NCI-H460 (cell line): ENCODE measurements at places on chromosomes 7 and 10.
A peak's percentile ranks its signal among the peaks of the same experiment; 100 is the strongest.

DNA sequence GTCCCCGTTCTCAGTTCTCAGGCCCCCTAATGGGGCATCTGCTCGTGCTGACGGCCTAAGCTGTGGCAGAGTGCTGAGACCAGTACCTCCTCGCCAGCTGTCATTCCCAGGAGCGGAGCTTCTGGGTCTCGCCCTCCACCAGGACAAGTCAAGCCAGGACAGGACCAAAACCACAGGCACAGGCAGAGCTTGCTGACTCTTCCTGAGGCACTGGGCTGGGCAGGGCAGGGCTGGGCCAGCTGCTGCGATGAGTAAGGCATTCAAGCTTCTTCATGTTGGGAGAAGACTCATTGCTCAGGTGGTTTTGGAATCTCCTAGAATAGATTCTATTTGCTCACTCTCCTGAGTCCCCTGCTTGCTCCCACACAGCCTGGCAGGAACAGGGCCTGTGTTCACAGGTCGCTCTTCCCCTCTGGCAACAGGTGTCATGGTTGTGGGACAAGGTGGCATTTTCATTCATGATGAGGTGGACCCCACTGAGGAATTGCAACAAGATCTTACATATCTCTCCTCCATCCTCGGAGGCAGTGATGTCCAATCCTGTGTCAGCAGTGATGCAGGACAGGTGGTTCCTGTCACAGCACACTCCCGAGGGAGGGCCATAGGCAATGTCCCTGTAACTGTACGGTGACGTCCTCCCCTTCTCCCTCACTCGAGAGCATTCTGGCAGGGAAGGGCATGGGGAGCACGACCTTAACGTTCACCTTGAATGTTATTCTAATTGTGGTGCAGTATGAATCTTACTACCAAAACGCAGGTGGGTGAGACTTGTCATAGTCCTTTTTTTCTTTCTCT lies 17.0 kb upstream of the SH3PXD2A start:
- no peak for DNase-seq

GRCh38 chr7:24858108-24858977 lies 101.1 kb upstream of the GSDME start:
- no peak for DNase-seq

- no peak for DNase-seq
Observed at GRCh38 chr10:37774351-37774750, 83.1 kb downstream of the ZNF248 start.

- DNase-seq, result no peak
Observed at GRCh38 chr10:30742471-30742870, 112.9 kb upstream of the LYZL2 start.

DNA sequence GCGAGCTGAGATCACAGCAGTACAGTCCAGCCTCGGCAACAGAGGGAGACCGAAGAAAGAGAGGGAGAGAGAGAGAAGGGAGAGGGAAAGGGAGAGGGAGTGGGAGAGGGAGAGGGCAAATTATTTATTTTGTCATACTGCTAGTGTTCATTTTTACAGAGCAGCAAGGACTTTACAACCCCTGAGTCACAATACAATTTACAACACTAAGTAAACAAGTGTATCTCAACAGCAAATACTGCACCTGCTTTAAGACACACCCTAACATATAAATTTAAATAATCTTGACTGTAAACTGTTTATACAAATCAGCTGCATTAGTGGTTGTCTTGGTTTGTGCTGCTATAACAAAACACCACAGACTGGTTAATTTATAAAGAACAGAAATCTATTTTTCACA lies 27.2 kb downstream of the HTR5A start:
- DNase-seq, result no peak

DNA sequence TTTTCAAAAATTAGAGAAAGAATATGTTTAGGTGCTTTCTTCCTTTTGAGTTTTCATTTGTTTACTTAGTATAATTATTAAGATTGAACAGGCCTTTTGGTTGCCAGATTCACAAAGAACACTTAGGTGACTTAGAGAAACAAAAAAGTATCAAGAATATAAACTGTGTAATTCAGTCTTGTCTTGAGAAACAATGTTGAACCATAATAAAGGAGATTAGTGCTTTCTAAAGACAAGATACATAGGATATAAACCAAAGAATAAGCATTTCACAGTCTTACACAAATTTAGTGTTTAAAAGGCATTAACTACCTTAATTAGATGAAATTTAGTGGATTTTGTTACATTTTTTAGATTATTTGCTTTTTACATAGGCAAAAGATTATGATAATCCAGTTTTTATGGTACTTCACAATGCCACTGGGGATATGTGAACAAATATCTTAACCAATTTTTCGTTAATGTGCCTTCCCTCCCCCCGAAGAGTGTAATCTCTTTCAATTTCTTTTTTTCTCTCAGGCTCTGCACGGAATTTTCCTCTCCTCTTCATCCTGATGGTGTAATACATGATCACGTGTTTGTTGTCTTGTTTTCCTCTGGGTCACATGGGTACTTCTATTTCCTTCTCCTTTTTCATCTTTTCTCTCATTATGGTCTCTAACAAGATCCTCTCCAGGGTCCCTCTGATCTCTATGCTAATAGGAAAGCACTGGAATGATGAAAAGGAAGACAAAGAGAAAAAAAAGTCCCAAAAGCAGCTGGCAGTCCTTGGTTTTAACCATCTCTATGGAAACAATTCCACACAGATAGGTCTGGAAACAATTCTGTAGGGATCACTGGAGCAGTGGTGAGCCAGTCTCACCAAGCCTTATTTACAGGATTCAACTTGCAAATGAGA lies 3.7 kb upstream of the HNRNPH3 start:
- peak; percentile 55 for DNase-seq

GRCh38 chr7:150568714-150569113 lies 1.5 kb downstream of the GIMAP4 start:
- DNase-seq, result no peak

- DNase-seq, result no peak
Observed at GRCh38 chr7:7416031-7416858, 119.4 kb downstream of the COL28A1 start.

GRCh38 chr7:37193087-37193774 lies 255.4 kb downstream of the ELMO1 start:
- DNase-seq, result no peak

DNA sequence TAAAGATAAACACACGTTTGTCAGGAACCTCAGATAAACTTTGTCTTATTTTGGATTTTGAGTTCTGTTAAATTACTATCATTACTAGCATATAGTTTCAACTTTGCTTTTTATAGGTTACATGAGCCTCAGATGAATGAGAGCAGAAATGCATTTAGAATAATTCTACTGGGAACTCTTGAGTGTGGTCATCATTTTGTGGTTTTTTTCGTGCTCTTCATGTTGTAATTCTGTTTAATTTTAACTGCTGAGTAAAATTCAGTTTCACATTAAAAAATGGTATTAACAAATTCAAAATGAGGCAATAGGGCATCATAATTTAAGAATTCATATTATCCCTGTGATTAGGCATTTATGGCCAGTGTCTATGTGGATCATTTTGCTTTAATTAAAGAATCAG lies 72.9 kb downstream of the GNAI1 start:
- DNase-seq, result no peak

DNA sequence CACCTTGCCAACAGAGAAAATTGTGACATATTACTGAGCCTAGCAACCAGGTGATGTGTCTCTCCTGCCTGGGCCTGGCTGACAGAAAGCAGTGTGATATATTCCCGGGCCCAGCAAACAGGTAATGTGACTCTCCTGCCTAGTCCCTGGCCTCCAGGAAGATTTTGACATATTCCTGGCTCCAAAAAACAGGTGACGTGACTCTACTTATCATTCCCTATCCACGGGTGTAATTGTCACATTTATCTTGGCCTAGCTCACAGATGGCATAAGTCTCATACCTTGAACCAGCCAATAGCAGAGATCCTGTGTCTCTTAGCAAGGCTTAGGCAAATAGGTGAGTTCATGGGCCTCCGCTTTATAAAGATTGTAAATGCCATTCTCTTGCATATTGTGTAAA lies 49.6 kb upstream of the ZNF680 start:
- no peak for DNase-seq

DNA sequence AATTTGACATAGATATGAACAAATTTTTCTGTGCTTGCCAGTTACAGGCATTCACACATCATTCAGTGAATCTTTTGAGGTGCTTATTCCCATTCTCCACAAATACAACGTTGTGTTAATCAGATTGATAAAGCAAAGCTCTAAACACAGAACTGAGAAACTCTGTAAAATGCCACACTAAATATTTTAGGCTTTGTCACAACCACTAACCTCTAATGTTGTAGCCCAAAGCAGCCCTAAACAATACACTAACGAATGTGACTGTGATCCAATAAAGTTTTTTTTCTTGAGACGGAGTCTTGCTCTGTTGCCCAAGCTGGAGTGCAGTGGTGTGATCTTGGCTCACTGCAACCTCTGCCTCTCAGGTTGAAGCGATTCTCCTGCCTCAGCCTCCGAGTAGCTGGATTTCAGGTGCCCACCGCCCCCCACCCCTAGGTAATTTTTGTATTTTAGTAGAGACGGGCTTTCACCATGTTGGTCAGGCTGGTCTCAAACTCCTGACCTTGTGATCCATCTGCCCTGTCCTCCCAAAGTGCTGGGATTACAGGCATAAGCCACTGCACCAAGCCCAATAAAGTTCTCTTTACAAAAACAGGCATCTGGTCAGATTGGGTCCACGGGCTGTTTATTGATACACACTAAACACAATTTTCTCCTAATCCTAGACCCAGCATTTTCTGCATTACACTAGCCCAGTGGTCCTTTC lies 6.9 kb downstream of the CYCS start:
- DNase-seq, result no peak

GRCh38 chr7:482521-483083 lies 37.0 kb downstream of the PDGFA start:
- no peak for DNase-seq

DNA sequence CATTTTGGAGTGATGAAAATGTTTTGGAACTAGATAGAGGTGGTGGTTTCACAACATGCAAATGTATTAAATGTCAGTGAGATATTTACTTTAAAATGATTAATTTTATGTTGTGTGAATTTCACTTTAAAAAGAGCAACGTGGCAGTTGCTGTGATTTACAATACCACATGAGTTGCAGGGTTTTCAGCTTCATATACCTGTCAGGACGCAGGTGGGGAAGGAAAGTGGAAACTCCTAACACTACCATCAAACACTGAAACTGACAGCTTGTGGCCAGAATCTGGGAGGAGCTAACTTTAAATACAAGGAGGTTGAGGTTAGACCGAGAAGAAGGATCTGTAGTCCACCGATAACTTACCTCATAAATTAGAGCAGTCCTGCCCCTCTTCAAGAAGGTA lies 168.9 kb upstream of the TMEM72 start:
- no peak for DNase-seq

DNA sequence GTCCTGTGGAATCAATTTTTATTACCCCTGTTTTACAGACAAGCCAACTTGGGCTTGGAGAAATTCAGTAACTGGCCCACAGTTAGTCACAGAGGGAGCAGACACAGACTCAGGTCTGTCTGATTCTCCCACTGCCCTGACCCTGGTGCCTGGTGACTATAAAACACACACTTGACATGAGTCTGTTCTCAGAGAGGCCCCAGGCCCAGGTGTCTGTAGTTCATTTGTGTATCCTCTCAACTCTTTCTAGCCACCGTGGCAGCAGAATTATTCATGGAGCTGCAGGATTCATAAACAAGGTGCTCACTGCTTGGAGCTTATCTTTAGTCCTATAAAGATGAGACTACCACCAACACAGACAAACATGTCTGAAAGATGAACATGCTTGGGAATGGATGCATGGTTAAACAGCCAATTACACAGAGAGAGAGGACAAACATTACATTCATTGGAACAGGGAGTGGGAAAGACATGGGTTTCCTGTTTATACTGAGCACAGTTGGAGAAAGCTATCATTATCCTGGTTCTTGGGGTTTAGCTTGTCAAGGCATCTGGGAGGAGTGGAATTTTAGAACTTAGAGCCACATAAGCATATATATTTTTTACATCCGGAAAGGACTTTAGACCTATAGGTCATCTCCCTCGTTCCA lies 79.1 kb upstream of the PDCD4 start:
- DNase-seq, result no peak

GRCh38 chr7:123724817-123725253 lies 24.0 kb downstream of the WASL start:
- no peak for DNase-seq

- no peak for DNase-seq
Observed at GRCh38 chr10:83603708-83604107, 535.6 kb upstream of the GHITM start.

DNA sequence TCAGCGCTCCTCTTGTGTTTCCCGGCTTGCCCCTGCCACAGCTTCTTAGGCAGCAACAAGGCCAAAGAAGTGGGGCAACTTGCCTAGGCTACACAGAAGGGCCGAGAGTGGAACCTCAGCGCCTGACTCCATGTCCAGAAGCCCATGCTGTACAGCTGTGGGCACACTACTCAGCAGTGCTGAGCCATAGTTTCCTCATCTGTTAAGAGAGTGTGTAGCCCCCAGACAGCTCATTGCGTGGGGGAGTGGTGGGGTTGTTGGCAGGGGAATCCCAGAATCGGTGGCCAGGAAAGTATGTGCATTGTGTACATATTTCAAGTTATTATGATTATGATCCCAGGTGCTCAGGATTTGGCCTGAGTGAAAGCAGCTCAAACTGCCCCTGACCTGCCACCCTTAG lies 96.2 kb downstream of the CDH23 start:
- no peak for DNase-seq

GRCh38 chr7:107150375-107151073 lies 18.3 kb upstream of the HBP1 start:
- DNase-seq, result peak; percentile 68

GRCh38 chr10:7146189-7146588 lies 264.6 kb downstream of the SFMBT2 start:
- no peak for DNase-seq

- DNase-seq, result peak; percentile 26
Observed at GRCh38 chr10:69861251-69862240, 59.8 kb downstream of the COL13A1 start.

GRCh38 chr7:21851559-21851967 lies 94.1 kb downstream of the CDCA7L start:
- no peak for DNase-seq

DNA sequence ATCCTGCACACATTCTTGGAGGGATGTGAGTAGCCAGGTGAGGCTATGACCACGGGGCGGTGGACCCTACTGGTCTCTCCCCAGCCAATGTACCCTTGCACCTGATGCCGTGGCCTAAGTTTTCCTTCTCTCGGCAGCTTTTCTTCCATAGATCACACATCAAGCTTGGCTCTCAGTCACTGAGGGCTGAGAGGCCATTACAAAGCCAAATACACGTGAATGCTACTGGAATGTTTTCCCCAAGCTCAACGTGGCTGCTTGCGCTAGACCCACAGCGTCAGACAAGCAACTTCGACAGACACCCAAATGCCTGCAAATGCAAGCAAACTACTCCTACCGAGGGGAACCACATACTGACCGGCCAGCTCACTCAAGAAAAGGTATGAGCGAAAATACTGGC lies 83.1 kb downstream of the PRPF18 start:
- no peak for DNase-seq

DNA sequence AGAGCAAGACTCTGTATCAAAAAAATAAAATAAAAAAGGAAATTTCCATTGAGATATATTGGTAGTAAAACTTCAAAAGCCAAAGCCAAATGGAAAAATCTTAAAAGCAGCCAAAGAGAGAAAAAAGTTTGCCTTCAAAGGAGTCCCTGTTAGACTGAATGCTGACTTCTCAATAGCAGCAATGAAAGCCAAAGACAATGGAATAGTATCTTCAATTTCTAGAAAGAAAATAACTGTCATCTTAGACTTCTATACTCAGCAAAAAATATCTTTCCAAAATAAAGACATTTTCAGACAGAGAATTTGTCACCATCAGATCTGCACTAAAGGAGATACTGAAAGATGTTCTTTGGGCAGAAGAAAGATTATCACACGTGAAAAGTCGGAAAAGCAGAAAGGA lies 14.3 kb upstream of the OIT3 start:
- no peak for DNase-seq
